NCI-H1417 (cell line): ENCODE measurements at places on chromosomes 7 and 10.
A peak's percentile ranks its signal among the peaks of the same experiment; 100 is the strongest.

DNA sequence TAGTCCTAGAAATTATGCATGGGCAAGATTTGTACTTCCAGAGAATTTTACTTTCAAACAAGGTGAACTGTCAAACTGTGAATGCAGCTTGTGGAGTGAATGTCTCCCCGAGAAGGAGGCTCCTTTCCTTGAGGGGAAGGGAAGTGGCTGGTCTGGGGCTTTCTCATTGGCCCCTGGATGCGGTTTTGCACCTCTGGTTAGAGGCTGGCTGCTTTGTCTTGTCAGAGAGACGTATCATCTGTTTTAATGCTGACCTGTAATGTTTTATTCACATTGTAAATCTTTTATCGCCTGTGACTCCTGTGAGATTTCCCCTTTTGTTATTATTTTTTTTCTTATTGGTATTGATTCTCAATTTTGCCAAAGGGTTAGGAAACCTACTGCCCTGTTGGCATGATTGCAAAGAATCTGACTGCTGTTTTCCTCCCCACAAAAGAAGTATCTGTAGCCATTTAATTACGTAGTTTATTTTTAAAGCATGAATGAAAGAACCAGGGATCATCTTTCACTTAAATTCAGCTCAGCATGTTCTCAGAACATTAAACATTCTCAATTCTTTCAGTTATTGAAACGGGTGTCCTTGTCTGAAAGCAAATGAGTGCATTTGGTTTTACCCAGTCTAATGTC lies 238.3 kb upstream of the NFE2L3 start:
- peak; percentile 77 for DNase-seq

DNA sequence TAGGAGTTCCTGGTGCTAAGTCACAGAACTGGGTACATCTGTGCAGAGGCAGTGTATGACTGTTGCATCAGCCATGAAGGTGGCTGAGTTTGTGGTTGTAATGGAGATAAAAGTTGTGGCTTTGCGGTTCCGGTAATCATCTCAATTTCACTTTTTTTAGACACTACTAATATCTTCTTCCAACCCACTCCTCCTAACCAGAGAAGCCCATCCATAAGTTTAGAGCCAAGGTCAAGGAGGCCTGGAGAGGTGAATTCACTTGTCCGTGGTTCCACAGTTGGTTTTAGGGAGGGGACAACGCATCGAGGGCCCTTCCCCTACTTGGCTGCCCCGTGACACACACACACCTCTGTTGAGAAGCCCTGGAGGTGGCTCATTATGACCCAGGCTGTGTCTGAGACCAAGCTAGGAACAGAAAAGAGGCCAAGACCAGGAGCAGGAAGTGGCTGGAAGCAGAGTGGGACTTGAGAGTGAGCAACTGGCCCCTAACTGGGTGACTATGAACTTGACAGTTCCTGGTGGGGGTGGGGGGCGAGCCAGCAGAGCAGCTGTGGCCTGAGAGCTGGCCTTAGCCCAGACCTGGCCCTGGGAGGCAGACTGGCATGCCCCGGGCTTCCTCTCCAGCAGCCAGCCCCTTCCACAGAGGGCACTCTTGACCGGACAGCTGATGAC lies 66.8 kb upstream of the COL13A1 start:
- no peak for DNase-seq

DNA sequence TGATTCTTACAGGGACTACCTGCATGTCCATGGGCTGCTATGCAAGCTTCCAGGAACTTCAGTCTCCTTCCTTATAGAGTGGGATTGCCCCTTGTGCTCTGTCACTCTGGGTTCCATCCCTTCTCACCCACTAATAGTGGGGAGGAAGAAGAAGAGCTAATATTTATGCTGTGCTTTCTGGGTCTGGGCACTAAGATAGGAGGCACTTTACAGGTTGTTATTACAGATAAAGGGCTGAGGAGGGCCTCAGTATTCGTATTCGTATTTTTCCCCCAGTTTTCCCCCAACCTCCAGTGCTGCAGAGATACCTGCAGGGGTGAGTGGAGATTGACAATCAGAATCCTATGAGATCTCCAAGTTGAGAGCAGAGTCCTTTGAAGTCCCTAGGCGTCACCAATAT lies 14.2 kb downstream of the HK1 start:
- no peak for DNase-seq

DNA sequence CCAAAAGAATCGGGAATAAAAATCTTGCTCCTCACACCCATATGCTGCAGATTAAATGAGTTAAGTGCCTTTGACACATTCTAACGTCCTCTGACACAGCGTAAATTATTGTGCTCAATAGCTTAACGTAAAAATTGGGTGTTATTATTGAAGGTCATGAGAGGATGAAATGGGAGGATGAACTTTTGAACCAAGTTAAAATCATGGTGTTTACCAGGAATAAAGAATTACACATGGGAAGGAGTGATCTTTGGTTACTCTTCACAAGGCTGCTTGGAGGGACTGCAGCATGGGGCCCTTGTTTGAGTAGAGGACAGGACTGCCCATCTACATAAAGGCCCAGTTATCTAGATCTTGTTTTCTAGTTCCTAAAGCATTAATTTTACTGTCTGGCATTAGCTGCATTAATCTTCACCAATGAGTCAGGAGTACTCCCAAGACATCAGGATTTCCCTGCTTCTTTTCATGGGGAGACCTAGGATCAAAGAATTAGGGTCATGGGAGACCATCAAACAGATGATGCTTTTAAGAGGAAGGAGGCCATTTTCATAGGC lies 84.9 kb upstream of the PRR15 start:
- no peak for DNase-seq

- DNase-seq, result no peak
These were observed 19.9 kb downstream of the TCAF1 start for GRCh38 chr7:143882020-143882603.

GRCh38 chr10:1394155-1394912 lies 338.1 kb downstream of the WDR37 start:
- DNase-seq, result no peak

DNA sequence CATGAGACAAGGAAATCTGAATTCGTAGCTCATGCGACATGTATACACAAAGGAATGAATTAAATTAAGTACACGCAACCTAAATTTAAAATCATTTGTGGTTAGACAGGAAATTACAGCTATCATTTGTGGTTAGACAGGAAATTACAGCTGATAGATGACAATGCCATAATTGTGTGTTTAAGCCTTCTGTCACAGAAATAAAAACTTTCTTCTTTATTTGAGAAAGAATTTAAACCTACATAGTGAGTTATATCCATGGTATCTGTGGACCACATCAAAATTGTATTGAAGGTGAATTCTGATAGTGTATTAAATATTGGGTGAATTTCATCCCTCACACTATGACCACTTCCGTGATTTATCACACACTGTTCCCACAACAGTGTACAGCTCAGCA lies 362.9 kb downstream of the MAGI2 start:
- no peak for DNase-seq

DNA sequence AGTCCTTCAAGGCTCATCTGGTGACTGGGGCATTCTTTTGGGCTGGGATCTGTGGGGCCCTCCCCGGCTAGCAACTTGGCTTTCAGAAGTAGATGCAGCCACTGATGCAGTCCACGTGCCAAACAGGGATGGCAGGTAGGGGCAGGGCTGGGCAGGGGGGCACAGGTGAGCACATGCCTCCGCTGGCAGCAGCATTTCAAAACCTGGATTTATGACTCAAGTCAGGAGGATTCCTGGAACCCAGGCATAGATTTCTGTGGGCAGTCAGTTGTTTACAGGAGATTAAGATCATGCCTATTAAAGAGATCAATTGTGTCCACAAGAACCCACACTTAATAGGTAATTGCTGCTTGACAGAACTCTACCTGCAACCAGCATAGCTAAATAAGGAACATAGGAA lies 839 bp upstream of the HABP2 start:
- peak; percentile 1 for DNase-seq

DNA sequence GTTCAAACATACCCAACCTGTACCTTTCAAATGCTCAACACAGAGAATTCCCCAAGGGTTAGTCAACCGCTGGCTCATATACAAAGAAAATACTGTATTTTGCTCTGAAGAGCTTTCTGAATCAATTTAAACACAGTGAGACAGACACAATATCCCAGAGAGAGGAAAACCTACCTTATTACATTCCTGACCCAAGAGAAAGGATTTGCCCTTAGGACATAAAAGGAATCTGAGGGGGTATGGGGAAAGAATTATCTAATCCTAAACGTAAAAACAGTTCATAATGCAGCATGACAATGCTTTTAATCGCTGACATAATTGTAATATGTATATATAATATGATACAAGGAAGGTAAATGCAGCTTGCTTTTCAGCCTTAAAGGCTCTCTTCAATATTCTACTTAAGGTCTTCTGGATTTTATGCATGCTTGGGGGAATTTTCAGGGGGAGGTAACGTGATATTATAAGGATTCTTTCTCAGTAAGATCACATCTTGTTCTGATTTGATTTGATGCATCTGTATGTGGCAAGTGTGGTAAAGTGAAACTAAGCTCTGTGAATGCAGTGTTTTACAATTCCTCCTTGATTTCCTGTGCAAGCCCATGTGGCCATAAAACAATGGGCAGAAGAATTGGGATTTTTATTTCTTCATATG lies 240.5 kb downstream of the GLI3 start:
- DNase-seq, result no peak

- DNase-seq, result no peak
These were observed 234.3 kb upstream of the MBL2 start for GRCh38 chr10:53006663-53007526.

DNA sequence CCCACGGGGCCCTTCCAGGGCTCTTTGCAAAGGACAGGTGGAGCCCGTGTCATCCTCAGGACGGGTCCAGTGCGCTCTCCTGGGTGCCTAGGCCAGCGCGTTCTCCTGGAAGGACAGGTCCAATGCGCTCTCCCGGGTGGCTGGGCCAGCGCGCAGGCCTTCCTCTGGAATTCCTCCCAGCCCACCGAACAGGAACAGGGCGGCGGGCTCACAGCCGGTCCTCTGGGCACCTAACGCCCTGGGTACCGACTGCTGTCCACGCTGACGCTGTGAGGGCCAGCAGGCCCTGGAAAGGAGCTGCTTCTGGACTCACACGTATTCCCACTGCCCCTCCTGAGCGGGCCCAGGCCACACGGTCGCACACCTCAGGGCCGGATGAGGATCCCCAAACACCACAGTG lies 49.3 kb downstream of the STK32C start:
- no peak for DNase-seq
